Cardiac ventricle fibroblast (primary cell): ENCODE measurements at places on chromosomes 2 and 18. TPM values are rescaled to one million over a fixed set of nuclear protein-coding genes. Genes with fewer than 3 reads are reported as not detected.

The RTP5 gene
- not detected in 2 replicates for total RNA-seq

The WIPF1 gene
- 11.8 and 19.1 TPM in 2 replicates for total RNA-seq

The LONRF2 gene
- 0.24 and 0.44 TPM in 2 replicates for total RNA-seq

The CELF4 gene
- total RNA-seq: not detected in 2 replicates

The ZSWIM2 gene
- not detected in 2 replicates for total RNA-seq

The GRP gene
- not detected in 2 replicates for total RNA-seq

The SIGLEC15 gene
- 0.39 TPM in 1 of 2 replicates, not detected in the other for total RNA-seq

The ADD2 gene
- total RNA-seq: 0.05 TPM in 1 of 2 replicates, not detected in the other

The SEMA4F gene
- 3.6 and 4.5 TPM in 2 replicates for total RNA-seq

The AFF3 gene
- 0.05 and 0.19 TPM in 2 replicates for total RNA-seq

The EVA1A gene
- 14.4 and 19.0 TPM in 2 replicates for total RNA-seq

The EPAS1 gene
- total RNA-seq: 462 and 463 TPM in 2 replicates

The BOLL gene
- total RNA-seq: not detected in 2 replicates

The AKAIN1 gene
- total RNA-seq: not detected in 2 replicates

The CCBE1 gene
- 11.7 and 18.4 TPM in 2 replicates for total RNA-seq

The TLX2 gene
- total RNA-seq: not detected in 2 replicates

The MOB1A gene
- total RNA-seq: 75.7 and 95.5 TPM in 2 replicates

The UBR3 gene
- total RNA-seq: 20.6 and 23.8 TPM in 2 replicates

The RNF125 gene
- 0.75 and 1.3 TPM in 2 replicates for total RNA-seq

The SLC14A1 gene
- total RNA-seq: 1.0 and 4.1 TPM in 2 replicates

The EIF2AK2 gene
- total RNA-seq: 19.0 and 22.3 TPM in 2 replicates

The OSBPL6 gene
- total RNA-seq: 4.1 and 4.6 TPM in 2 replicates

The PRKAG3 gene
- 0.19 TPM in 1 of 2 replicates, not detected in the other for total RNA-seq

The TNFRSF11A gene
- total RNA-seq: under 0.01 and 0.29 TPM in 2 replicates

The TGFA gene
- total RNA-seq: not detected in 2 replicates

The NAT8 gene
- not detected in 2 replicates for total RNA-seq

The STEAP3 gene
- total RNA-seq: 3.1 and 6.1 TPM in 2 replicates

The ANKRD30BL gene
- not detected in 2 replicates for total RNA-seq

The PLCL1 gene
- total RNA-seq: 15.5 and 16.7 TPM in 2 replicates

The RGPD4 gene
- not detected in 2 replicates for total RNA-seq

The OTX1 gene
- total RNA-seq: not detected in 2 replicates

The WNT10A gene
- total RNA-seq: not detected in 2 replicates

The SPR gene
- total RNA-seq: 18.3 and 21.0 TPM in 2 replicates

The TMEM198 gene
- total RNA-seq: 6.2 and 6.4 TPM in 2 replicates

The HRH4 gene
- total RNA-seq: 0.10 TPM in 1 of 2 replicates, not detected in the other

The CAPN14 gene
- total RNA-seq: not detected in 2 replicates

The EHD3 gene
- 4.2 and 5.8 TPM in 2 replicates for total RNA-seq

The ATP9B gene
- total RNA-seq: 12.0 and 13.4 TPM in 2 replicates

The ZRANB3 gene
- 7.2 and 7.5 TPM in 2 replicates for total RNA-seq

The HOXD8 gene
- 0.62 TPM in 1 of 2 replicates, not detected in the other for total RNA-seq

The PROKR1 gene
- not detected in 2 replicates for total RNA-seq
